H54 (cell line): ENCODE measurements at places on chromosomes 3 and 15.
A peak's percentile ranks its signal among the peaks of the same experiment; 100 is the strongest.

DNA sequence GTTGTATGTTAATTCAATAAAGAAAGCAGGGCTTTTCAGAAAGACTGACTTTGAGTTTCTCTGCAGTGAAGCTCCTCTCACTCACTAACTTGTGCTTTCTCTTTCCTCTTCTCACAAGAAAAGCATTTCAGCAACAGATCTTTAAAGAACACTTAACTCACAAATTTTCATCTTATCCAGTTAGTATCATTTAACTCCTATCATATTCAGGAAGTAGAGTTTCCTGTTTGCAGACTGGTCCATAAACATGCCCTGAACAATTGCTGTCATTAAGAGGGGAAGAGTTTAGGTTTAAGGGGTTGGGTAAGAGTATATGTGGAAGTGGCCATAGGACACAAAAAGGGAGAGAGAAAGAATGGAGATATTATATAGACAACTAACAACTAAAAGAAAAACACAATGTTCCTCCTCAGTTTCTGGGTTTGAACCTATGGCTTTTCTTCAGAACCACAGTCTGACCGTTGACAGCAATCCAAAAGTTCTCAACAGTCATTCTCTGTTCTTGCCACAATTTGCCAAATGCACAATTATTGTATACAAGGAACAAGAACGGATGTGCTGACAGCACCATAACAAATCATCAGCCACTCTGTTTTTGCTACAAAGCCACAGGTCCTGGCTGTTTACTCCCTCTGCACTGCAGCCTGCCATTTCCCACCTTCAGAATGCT lies 63.9 kb downstream of the CHAC1 start:
- no peak for DNase-seq

DNA sequence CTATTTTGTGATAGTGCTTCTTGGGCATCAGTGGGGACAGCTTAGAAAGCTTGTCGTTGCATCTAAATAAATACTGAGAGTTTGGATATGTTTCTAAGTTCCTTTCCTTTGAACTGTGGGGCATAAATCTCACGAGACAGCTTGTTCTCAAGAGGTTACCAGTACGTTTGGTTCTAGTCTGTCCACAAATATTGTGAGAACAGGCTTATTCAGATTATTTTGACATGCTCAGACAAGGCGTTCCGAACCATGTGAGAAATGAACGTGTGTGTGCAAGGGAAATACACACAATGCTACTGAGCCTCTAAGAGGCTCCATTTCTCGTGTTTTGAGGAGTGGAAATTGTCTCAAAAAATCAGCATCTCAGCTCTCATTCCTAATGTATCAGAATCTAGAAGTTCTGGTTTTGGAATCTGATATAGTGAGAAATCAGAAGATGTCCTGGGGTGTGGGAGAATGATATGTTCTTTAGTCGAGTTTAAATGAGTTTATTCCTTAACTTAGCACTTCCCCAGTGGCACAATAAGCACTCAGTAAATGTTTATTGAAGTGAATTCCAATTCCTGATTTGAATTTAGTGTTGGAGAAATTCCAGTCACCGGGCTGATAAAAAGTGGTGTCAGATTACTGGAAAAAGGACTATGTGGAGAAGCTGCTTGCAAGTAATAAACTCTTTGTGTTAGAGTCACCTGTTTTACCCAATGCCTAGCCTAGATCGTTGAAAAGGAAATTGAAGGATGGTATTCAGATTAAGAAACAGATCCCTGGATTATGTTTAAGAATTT lies 481.5 kb downstream of the LPP start:
- DNase-seq, result no peak

DNA sequence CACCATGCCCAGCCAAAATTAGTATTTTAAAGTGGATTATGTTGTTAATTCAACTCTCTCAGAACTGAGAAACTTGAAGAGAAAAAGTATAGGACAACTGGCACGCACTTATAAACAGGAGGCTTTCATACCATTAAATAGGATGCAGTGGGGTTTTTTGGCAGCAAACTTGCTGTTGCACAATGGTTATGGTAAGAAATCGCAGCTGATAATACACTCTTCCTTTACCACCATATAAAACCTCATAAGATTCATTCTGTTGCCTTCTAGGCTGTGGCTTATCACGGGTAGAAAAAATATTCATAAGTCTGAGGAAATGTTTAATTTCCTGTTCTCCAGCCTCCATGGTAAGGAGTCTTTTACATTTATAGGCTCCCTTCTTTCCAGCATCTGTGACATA lies 95.3 kb downstream of the TMCO5A start:
- no peak for DNase-seq

GRCh38 chr3:153768561-153769469 lies 352.4 kb upstream of the ARHGEF26 start:
- DNase-seq, result peak; percentile 19

DNA sequence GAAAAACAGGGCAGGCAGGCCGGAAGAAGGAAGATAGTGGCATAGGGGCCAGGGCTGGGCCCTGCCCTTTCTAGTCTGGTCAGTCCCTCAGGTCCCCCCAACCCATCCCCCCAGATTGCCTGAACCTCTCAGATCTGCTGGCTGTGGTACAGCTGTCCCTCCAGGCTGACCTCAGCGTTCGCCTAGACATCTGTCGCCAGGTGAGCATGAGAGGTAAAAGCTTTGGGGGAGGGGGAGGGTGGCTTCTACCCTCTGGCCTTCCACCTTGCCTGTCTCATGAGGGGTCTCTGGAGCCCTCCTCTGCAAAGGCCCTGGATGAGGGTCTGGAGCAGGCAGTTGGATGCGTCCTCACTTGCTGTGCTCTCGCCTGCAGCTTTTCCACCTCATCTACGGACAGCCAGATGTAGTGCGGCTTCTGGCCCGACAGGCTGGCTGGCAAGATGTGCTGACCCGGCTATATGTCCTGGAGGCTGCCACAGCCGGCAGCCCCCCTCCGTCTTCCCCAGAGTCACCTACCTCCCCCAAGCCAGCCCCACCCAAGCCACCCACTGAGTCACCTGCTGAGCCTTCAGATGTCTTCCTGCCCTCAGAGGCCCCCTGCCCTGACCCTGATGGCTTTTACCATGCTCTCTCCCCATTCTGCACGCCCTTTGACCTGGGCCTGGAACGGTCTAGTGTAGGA lies 20.2 kb downstream of the NBEAL2 start:
- no peak for DNase-seq
